PC-3 (cell line): ENCODE measurements at places on chromosomes 12 and 14. TPM values are rescaled to one million over a fixed set of nuclear protein-coding genes. Genes with fewer than 3 reads are reported as not detected.

DNA sequence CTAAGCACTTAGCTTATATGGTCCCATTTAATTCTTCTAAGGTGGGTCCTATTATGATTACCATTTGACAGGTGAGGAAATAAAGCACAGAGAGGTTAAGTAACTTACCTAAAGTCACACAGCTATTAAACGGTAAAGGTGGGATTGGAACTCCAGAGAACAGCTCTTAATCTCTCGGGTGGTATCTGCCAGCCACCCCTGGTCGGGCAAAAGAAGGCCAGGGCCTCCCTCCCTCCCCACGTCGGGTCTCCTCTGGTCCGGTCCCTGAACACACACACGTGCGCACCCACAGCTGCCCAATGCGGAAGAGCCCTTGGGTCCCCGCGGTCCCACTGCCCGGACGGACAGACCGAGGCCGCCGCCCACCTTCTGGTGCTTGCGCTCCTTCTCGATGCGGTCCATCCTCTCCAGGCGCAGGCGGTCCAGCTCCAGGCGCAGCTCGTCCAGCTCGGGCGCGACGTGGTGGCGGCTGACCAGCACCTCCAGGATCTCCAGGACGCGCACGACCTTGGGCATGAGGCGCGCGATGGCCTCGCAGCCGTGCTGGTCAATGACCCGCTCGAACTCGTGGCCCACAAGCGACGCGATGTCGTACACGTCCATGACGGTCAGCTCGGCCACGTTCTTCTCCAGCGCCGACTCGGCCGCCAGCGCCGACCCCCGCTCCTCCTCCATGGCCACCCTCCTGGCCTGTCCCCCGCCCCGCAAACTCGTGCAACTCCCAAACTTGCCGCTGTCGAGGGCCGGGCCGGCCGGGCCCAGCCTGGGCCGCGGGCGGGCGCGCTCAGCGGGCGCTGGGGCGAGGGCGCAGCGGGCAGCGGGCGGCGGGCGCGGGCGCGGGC, 490 bp downstream of the RILPL1 start:
- no peak overlapping the region for H3K27ac ChIP-seq
- H3K36me3 ChIP-seq, result no peaks in the 10 kb centered on the region
- H3K4me1 ChIP-seq, result peaks cover 12% of the 10 kb centered on the region; the same call in 1 of the 2 replicates

DNA sequence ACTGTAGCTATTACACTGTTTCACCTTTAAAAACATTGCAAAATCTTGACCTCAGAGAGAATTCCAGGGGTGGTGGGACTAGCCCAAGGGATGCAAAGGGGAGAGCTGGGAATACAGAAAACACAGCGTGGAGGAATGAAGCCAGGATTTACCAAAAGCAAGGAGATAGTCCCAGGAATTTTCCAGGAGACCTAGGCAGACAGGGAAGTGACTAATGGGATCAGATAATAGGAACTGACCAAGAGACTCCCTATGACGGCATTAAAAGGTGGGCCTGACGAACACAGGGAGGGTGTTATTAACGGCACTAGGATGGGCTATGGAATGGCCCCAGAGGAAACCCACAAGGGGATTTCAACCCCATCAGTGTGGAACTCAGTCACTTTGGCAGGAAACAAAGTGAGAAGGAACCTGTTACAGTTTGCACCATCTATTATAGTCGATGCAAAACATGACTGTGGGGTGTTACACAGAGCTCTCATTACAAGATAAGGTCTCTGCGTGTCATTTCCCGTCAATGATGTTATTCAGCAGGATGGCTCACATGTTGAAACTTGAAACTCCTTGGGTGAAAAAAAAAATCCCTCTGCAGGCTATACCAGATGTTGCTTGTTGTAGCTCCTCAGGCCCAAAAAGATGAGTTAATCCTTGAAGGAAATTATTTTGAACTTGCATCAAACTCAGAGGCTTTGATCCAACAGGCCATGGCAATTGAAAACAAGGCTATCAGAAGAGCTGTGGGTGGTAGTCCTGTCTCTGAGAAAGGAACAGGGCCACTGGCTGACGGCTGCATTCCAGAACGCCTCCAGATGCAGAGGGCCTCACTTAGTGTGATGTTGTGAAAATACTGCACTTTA, 58.7 kb downstream of the DRAM1 start:
- H3K4me1 ChIP-seq, result no peaks in the 10 kb centered on the region
- H3K27me3 ChIP-seq, result peaks cover 35% of the 10 kb centered on the region
- no peak overlapping the region for H3K4me3 ChIP-seq
- peak; percentile 37 for DNase-seq

DNA sequence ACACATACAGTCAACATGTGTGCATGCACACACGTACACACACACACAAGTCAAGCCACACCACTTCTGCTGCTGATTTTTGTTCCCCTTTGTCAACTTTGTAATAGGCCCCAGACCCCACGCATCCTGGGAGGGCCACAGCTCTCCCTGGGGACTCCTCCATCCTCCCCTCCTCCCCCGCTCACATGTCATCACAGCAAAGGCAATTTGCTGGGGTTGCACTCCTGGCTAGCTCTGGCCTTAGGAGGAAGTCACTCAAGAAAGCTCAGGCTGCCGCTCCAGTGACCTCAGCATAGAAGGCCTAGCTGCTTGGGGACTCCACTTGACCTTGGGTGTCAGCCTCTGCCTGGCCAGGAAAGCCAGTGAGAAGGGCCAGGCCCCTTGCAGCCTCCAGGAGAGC, 27.2 kb downstream of the NGB start:
- no peaks in the 10 kb centered on the region for H3K27me3 ChIP-seq
- DNase-seq, result no peak
- H3K4me1 ChIP-seq, result no peaks in the 10 kb centered on the region
- H3K4me3 ChIP-seq, result no peak overlapping the region

Gene TAS2R13
- 0.11 and 0.86 TPM in 2 replicates for total RNA-seq

Gene LALBA
- total RNA-seq, result not detected in 2 replicates

Gene APAF1
- 8.5 and 10.1 TPM in 2 replicates for total RNA-seq
